Body of pancreas (tissue), 4 donors: ENCODE measurements at places on chromosomes 6 and 20. TPM values are rescaled to one million over a fixed set of nuclear protein-coding genes. Genes with fewer than 3 reads are reported as not detected.

DNA sequence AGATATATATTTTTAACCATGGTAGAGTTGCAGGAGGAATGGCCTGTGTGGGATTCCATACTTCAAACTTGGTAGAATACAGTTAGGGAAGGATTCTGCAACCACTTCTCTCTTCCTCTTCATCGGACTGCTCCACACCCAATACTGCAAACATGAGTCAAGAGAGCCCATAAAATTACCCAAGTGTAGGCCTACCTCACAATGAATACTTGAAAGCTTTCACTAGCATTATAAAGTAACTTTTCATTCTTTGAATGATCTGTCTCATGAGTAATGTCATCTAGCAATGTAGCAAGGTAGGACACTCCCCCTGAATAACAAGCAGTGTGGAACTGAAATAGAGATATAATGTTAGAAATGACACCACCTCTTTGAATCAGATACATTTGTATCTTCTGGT lies 79.4 kb downstream of the FOXC1 start:
- no peaks in the 10 kb centered on the region for H3K27me3 ChIP-seq
- H3K36me3 ChIP-seq = no peaks in the 10 kb centered on the region
- no peak for DNase-seq
- H3K27ac ChIP-seq = no peak overlapping the region

- no peaks in the 10 kb centered on the region for H3K36me3 ChIP-seq
- H3K4me1 ChIP-seq = no peaks in the 10 kb centered on the region
- H3K4me3 ChIP-seq = no peak overlapping the region
These were observed 157.0 kb upstream of the INSM1 start for GRCh38 chr20:20210943-20211273.

DNA sequence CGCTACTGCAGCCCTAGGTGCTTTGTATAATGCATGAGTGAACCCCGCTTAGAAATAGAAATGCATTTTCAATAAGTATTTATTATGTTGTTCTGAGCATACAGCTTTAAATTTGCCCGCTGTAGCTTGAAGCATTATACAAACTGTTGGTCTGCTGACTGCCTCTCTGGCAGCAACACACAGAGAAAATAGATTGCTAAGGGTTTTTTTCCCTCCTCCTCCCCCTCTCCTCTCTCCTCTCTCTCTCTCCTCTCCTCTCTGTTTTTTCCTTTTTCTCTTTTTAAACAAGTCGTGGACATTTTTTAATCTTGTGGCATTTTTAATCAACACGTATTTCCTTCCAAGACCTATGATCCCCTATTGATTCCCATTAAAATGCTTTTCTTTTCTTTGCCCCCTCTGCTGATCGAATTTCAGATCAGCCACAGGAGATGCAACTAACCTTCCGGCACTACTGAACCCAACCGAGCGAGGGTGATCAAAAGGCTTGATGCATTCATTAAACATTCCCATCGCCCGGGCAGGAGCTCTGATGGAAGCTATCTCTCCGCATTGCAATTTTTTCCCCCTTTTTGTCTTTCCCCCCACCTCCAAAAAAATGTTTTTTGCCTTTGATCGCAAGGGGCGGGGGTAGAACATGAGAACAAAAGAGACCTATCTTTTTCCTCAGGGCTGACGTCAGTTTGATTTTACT lies 90.7 kb upstream of the ARID1B start:
- peak; percentile 53 for DNase-seq
- H3K4me1 ChIP-seq = peaks cover 17% of the 10 kb centered on the region

DNA sequence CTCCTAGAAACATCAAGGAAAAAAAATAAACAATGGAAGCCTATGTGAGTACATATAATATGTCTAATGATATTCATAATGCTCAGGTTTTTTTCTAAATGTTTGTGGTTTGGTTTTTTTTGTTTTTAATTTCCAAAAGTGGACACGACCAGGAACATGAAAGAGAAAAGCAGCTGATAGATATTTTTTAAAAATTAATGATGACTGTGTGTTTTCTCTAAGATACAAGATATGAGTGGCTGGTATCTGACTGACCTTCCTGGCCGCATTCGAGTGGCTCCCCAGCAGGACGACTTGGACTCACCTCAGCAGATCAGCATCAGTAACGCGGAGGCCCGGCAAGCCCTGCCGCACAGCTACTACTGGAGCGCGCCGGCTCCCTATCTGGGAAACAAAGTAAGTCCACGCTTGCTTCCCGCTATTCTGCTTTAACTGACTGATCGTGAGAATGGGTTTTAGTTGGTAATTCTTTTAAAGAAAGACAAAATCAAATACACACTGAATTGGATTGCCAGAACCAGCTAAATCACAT lies 309.6 kb downstream of the LAMA2 start:
- no peak for DNase-seq
- no peaks in the 10 kb centered on the region for H3K4me1 ChIP-seq
- no peaks in the 10 kb centered on the region for H3K27me3 ChIP-seq
- H3K36me3 ChIP-seq = no peaks in the 10 kb centered on the region

- H3K4me1 ChIP-seq = no peaks in the 10 kb centered on the region
- H3K4me3 ChIP-seq = no peak overlapping the region
- no peaks in the 10 kb centered on the region for H3K27me3 ChIP-seq
- DNase-seq = no peak
- no peak overlapping the region for H3K27ac ChIP-seq
- no peaks in the 10 kb centered on the region for H3K36me3 ChIP-seq
These were observed 104.7 kb downstream of the PRDM13 start for GRCh38 chr6:99711302-99711701.

DNA sequence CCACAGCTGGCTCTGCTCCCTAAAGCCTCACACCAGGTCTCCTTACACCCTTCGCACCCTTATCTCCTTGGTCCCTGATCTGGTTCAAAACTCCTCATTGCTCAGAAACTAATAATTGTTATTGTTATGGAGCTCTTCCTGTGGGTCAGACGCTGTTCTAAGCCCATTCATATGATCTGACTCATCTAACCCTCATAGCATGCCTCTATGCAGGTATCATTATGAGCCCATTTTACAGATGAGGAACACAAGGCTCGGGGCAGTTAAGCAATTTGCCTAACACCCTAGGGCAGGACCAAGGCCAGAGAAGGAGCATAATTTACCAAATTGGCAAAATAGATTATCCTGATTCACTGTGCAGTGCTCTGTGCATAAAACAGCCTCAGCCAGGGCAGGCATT lies 51.8 kb upstream of the CCDC167 start:
- no peaks in the 10 kb centered on the region for H3K27me3 ChIP-seq
- H3K4me1 ChIP-seq = no peaks in the 10 kb centered on the region
- DNase-seq = no peak
- H3K36me3 ChIP-seq = no peaks in the 10 kb centered on the region
- no peak overlapping the region for H3K4me3 ChIP-seq

GRCh38 chr20:47295921-47296426 lies 60.5 kb downstream of the ZMYND8 start:
- H3K27me3 ChIP-seq = no peaks in the 10 kb centered on the region
- H3K4me3 ChIP-seq = no peak overlapping the region
- peak; percentile 51 for DNase-seq
- no peaks in the 10 kb centered on the region for H3K36me3 ChIP-seq
- H3K27ac ChIP-seq = peak overlapping the region; percentile 25

DNA sequence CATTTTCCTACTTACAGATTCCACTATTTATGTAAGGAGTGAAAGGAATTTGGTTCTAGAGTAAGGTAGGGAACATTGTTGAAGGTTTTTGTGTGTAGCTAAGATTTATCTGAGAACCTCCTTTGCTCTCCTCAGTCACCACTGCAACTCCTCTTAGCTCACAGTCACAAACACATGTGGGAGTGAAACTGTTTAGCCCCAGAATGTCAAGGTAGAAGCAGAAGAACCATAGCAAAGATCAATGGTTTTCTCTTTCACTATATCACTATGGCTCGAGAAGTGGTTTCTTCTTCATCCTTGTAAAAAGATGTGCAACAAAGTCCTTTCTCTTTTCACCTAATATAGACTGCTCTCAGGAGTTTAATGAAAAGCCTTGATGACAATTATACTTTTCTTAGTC lies 6.5 kb upstream of the DEFB112 start:
- no peak overlapping the region for H3K27ac ChIP-seq
- no peaks in the 10 kb centered on the region for H3K36me3 ChIP-seq
- no peak for DNase-seq
- H3K4me3 ChIP-seq = no peak overlapping the region

- no peak for DNase-seq
- no peaks in the 10 kb centered on the region for H3K36me3 ChIP-seq
- no peak overlapping the region for H3K27ac ChIP-seq
- no peak overlapping the region for H3K4me3 ChIP-seq
- no peaks in the 10 kb centered on the region for H3K27me3 ChIP-seq
These were observed 230.3 kb downstream of the TFAP2A start for GRCh38 chr6:10184371-10185227.

DNA sequence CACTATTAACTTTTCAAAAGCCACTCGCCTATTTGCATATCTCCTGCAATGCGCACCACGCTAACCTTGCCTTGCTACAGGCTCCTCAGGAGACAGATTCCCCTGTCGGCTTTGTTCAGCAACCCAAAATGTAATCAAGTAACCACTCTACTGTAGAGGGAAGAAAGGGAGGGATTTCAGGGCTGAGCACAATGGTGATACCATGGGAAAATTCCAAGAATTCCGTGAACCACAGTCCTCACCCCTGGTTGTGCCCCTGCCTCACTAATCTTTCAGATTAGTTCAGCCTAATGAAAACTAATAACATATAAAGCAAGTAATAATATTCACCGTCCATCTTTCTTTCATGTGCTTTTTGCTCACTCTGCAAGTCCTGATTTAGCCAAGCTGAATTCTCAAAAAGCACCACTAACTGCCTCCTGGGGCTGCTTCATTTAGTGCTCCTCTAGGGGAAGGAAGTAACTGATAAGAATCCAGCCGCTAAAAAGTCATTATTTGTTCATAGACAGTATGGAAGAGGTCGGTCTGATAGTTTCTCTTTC lies 6.6 kb downstream of the CITED2 start:
- no peak overlapping the region for H3K4me3 ChIP-seq
- no peak for DNase-seq
- H3K27me3 ChIP-seq = no peaks in the 10 kb centered on the region
- H3K4me1 ChIP-seq = peaks cover 24% of the 10 kb centered on the region

- no peaks in the 10 kb centered on the region for H3K27me3 ChIP-seq
- no peak for DNase-seq
- no peak overlapping the region for H3K4me3 ChIP-seq
- H3K36me3 ChIP-seq = peaks cover 13% of the 10 kb centered on the region
- no peak overlapping the region for H3K27ac ChIP-seq
- peaks cover 14% of the 10 kb centered on the region for H3K4me1 ChIP-seq
These were observed 39.8 kb upstream of the MYL9 start for GRCh38 chr20:36501367-36502006.

GRCh38 chr20:17738154-17738553 lies 38.4 kb downstream of the BANF2 start:
- no peak for DNase-seq
- no peaks in the 10 kb centered on the region for H3K36me3 ChIP-seq
- H3K27ac ChIP-seq = no peak overlapping the region
- H3K4me3 ChIP-seq = no peak overlapping the region
- peaks cover 35% of the 10 kb centered on the region for H3K4me1 ChIP-seq

DNA sequence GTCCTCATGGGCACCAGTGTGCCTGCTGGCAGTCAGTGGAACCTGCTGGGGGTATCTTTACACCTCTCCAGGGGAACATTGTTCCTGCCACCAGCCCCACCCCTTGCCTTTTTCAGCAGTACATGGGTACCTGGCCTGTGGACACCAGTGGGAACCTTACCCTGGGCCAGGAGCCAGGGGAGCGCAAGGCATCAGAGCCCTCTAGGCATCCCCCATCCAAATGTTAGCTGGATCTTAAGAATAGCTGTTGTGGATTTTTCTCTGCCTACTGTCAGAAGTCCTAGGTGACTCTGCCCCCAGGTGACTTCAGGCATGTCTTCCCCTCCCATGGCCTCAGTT lies 38.8 kb upstream of the ID1 start:
- H3K27ac ChIP-seq = no peak overlapping the region
- H3K36me3 ChIP-seq = no peaks in the 10 kb centered on the region
- peaks cover 7% of the 10 kb centered on the region for H3K4me1 ChIP-seq
- no peak for DNase-seq
- no peak overlapping the region for H3K4me3 ChIP-seq
- H3K27me3 ChIP-seq = no peaks in the 10 kb centered on the region

DNA sequence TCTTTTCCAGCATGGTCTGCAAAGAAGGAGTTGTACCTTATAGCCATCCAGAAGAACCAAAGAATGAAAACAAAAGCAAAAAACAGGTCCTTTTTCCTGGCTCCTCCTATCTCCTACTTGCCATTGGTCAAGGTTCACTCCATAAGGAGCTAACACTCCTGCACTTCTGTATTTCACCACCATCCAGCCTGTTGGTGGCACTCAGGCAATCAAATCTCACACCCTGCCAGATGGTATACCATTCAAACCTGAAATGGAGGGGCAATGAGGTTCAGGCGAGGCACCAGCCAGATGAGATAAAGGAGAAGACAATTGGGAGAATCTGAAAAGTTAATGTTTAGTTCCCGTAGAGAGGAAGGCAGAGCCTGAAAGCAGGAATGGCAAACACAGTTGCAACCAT lies 203.8 kb downstream of the ALDH8A1 start:
- no peak for DNase-seq
- no peaks in the 10 kb centered on the region for H3K36me3 ChIP-seq
- H3K4me3 ChIP-seq = no peak overlapping the region
- H3K27me3 ChIP-seq = no peaks in the 10 kb centered on the region
- no peaks in the 10 kb centered on the region for H3K4me1 ChIP-seq

DNA sequence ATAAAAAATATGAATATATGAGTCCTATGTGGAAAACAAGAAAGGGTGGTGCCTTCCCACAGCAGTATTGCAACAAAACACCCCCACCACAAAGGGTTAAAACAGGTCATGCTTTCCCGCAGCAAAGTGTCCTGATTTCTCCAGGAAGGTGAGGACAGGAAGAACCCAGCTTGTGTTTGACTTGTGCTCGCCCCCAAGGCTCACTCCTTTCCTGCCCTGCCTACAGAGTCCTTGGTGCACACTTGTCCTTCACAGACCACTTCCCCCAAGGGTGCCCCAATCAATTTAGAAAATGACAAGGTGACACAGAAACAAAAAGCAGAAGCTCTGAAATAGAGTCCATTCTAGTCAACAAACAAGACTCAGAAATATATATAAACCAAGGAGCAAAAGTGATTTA lies 237.4 kb downstream of the PTPRK start:
- H3K27ac ChIP-seq = no peak overlapping the region
- H3K4me3 ChIP-seq = no peak overlapping the region
- no peak for DNase-seq
- H3K4me1 ChIP-seq = no peaks in the 10 kb centered on the region
- H3K36me3 ChIP-seq = no peaks in the 10 kb centered on the region
- H3K27me3 ChIP-seq = no peaks in the 10 kb centered on the region

GRCh38 chr6:20210158-20210557 lies 2.1 kb downstream of the MBOAT1 start:
- H3K27me3 ChIP-seq = no peaks in the 10 kb centered on the region
- no peaks in the 10 kb centered on the region for H3K36me3 ChIP-seq
- DNase-seq = no peak
- no peak overlapping the region for H3K4me3 ChIP-seq
- peak overlapping the region; percentile 94 for H3K27ac ChIP-seq

The MRPL2 gene
- total RNA-seq = 13.5 TPM

The RAB32 gene
- total RNA-seq = 17.9 TPM

The SFT2D1 gene
- 11.5 TPM for total RNA-seq
